ENCODE measurements at places on chromosomes 5 and 9.

GRCh38 chr5:36459176-36460135, 146.9 kb upstream of the SLC1A3 start:
- DNase-seq, result no peak

DNA sequence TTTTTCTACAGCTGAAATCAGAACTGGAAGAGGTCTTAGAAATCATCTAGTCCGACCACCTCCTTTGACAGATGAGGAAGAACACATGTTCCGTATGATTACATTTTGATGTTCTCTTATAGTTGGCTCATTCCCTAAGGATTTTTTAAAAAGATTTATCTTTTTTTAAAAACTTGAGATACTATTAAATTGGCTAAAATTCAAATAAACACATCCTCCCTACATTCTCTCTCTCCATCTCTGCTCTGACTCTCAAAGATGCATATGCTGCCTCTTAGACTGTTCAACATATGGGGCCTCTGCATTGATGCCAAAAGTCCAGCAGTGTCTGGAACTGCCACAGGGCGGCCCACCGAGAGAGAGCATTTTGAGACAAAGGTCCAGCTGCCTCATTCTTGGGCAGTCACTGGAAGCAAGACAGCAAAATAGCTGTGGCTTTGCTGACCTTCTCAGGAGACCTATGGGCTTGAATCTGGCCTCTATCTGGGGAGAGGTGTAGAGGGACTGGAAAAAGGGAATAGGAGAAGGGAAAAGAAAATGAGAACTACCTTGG, 12.8 kb upstream of the TSSK1B start:
- DNase-seq, result no peak

- no peak for DNase-seq
Measured at GRCh38 chr9:3007326-3007725, 163.4 kb upstream of the PUM3 start.

GRCh38 chr9:136328011-136328621, 777 bp downstream of the GPSM1 start:
- DNase-seq, result no peak

DNA sequence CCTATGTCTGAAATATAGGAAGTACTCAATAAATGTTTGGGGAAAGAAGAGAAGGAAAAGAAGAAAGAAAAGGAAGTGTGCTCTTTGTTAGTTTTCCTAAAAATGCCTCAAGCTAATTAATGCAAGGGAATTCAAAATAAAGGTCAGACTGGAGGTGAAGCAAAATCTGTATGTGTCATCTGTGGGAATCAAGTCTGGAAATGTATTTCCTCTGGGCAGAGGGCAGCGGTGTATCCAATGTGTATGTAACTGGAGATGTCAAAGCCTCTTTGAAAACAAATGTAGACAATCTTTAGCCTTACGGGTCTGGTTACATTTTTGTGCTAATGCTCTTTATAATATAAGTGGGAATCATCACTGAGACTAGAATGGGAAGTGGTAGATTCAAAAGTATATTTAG, 471.4 kb downstream of the MAN2A1 start:
- DNase-seq, result no peak

- no peak for DNase-seq
Measured at GRCh38 chr5:39192450-39193160, 26.8 kb downstream of the FYB1 start.

- no peak for DNase-seq
Measured at GRCh38 chr9:68495247-68495646, 45.4 kb downstream of the TMEM252 start.

GRCh38 chr9:130451509-130452388, 7.0 kb downstream of the ASS1 start:
- DNase-seq, result peak; percentile 93

- DNase-seq, result peak; percentile 75
Measured at GRCh38 chr9:36151316-36152210, 15.0 kb downstream of the GLIPR2 start.

DNA sequence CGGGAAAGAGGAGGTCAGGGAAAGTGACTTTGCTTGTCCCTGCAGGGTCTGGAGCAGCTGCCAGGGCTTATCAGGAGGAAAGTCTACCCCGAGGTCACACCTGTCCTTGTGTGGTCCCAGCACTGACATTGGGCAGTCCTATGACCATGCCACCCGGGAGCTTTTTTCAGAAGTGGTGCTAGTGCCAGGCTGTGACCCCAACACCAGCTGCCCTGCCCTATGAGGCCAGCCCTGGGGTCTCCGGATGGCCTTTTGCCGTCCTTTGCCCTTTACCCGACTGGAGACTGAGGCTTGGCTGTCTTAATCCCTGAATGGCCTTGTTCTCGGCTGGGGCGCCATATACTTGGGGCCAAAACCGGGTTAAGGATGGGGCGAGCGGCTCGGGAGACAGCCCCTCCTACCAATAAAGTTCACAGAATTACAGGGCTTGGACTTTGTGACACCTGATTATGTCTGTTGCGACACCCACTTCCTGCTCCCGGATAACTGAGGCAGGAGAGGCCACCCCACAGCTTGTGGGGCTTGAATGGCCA, 22.2 kb upstream of the SLC9A3 start:
- DNase-seq, result no peak

DNA sequence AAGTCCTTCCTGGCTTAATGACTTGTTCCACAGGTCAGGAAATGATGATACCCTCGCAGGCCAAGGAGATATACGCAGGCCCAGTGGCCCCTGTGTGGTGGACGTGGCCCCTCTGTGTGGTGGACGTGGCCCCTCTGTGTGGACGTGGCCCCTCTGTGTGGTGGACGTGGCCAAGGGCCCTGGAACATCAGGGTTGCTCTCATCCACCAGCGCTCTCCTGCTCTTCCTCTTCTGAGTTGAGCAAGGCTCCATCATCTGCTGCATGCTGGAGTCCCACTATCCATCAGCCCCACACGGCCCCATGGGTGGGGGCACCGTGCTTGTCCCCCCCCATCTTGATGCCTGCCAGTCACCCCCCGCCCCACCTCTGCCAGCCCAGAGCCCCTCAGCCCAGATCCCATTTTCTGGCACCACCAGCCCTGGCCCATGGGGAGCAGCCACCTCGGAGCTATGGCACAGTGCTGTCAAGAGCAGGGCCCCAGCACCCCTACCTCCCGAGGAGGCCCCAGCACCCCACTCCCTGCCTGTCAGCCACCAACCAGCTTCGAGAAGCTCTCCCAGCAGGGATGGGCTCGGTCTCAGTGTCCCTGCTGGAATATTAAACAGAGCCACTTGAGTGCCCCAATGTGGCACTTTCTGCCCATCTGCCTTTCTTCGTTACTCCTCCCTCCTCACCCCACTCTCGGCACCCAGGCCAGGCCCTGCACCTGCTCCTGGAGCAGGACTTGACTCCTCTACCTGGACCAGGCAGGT, 8.1 kb downstream of the LRRC14B start:
- no peak for DNase-seq

DNA sequence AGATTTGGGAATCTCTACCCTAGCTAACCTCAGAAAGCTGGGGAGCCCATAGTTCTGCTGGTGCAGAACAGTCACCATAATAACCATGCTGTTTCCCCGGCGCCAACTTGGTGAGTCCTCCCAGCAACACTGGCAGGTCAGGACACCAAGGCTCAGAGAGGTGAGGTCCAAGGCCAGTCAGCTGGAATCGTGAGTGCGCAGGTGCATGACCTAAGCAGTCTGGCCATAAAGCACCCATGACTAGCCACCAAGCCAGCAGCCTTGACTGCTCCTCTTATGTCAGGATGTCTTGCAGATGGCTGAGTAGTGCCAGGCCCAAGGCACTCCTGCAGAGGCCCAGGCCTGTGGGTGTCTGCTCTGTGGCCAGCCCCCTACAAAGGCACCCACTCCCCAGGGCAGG, 2.6 kb downstream of the RNF44 start:
- no peak for DNase-seq

- no peak for DNase-seq
Measured at GRCh38 chr9:105858006-105858690, 163.8 kb downstream of the TMEM38B start.

- DNase-seq, result no peak
Measured at GRCh38 chr5:148780711-148781110, 45.7 kb upstream of the ADRB2 start.

DNA sequence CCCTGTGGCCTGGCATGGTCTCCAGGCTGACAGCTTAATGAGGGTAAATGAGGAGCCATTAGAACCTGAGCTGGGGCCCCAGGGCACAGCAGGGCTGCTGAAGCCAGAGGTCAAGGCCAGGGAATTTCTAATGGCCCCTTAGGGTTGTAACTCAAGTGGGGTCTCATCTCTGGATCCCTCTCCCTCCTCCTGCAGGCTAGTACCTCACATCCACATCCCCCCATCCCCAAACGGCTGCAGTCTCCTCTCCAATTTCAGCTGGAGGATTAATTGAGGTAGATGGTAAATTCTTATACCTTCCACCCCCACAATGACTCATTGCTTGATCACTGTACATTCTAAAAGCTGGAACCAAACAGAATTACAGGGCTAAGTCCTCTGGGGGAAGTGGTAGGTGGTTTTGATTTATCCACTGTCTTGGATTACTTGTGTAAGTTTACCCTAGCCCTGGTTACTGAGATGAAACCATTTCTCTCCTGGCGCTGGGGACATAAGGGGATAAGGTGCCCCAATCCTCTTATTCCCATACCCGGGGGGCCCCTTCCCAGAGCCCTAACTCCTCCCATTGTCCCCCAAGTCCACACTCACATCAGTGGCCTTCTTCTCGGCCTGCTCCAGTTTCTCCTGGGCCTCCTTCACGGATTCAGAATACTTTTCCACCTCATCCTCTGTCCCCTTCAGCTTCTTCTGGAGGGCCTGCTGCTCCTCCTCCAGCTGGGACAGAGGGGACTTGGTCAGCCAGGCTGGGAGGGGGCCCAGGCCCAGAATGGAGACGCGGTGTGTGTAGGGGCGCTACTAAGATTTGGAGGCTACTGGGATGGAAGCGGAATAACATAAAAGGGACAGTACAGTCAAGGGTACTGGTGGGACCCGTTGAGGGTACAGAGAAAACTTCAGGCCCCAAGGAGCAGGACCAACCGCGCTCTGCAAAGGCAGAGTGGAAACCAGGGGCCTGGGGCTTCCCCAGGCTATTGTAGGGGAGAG, 875 bp downstream of the TPM2 start:
- no peak for DNase-seq

- DNase-seq, result no peak
Measured at GRCh38 chr9:35673132-35674024, at the start of gene CA9. Gene CA9, plus strand, starts transcription at chr9:35673928. Its CDS starts 32 bp downstream, at chr9:35673960.

DNA sequence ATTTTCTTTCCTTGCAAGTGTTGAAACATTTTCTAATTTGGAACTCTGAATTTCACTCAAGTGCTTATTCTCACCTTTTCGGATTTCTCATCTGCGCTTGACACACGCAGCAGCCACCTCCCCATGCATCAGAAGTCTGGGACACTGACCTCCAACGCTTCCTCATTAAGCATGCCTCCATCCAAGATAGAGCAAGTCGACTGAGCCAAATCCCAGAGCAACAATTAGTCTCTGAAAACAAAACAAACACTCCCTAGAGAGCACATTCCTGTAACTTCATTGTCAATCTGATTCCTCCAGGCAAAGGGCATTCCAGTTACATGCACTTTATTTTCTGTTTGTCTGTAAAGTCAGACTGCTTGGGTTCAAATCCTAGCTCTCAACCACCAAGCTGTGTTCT, 5.7 kb downstream of the CD180 start:
- DNase-seq, result no peak

DNA sequence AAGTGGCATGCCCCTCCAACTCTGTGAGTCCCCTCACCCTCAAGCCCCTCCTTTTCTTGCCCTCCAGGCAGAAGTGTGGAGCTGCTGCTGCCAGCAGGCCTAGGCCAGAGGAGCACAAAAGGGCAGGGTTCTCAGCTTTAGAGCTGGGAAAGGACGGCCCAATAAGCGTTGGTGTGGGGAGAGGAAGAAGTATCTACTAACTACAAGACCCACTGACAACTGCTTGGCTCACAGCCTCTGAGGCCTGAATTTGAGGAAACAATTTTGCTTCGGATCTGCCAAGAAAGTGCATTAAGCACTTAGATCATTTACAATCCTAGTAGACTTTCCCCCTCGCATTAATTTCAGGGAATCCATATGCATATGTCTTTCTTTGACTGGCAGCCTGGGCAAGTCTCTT, 179.4 kb downstream of the SNX18 start:
- peak; percentile 27 for DNase-seq
